ENCODE measurements at places on chromosomes 6 and 20.
A peak's percentile ranks its signal among the peaks of the same experiment; 100 is the strongest.

DNA sequence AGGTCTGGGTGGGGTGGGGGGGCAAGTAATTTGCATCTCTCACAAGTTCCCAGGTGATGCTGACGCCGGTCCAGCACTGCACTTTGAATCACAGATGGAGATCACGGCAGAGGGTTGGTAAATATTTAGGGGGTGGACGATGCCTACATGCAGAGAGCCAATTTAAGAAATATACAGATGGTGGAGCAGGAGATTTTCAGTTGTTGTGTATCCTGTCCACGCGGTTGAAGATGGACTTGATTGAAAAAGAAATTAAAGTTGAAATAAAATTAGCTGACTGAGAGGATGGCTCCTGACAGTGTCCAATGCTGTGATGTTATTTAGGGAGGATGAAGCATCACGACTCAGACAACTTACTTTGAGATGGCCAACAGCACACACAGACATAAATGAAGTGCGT is 74.6 kb downstream of the PHACTR3 start:
- no peak for DNase-seq

DNA sequence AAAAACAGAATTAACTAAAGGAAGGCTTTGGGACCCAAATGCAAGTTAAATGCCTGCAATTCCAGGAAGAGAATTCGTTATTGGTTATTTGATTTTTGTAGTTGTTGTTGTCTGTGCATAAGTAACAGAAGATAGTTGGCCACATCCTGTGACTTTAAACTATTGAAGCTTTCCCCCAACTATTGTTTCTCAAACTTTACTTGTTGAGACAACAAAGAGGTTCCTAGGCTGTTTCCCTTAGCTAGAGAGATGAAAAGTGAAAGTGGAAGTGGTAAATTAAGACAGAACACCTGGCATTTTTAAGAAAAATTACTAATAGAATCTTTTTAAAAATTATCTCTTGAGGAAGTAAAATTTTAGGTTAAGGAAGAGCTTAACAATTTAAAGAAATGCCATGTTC is 525.2 kb downstream of the PKHD1 start:
- DNase-seq: no peak

DNA sequence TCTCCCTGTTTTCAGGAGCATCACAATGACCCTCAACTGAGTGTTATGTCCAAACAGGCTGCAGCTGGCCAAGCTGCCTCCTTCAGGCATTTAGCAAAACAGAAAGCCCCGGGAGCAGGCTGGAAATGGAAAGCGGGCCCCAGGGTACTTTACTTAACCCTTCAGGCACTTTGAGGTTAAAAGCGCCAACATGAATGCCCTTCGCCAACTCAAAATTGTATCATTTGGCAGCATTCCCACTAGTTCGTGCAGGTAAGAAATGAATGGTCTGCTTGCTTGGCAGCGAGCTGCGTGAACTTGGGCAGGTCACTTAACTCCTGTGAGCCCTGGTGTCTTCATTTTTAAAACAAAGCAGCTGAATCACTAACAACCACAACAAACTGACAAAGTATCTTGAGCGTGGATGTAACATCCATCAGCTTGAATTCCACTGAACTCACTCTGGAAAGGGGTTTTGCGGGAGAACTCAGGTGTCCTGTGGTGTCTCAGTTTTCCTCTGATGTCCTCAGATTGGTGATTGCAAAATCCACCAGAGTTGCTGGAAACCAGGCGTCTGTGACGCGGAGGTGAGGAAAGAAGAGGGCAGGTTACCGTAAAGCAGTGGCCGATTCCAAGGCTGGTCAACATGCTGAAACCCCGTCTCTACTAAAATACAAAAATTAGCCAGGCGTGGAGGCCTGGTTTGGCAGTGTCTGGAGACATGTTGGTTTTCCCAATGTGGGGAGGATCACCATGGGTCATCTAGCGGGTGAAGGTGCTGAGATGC is 118.8 kb upstream of the ZNF217 start:
- no peak for DNase-seq

DNA sequence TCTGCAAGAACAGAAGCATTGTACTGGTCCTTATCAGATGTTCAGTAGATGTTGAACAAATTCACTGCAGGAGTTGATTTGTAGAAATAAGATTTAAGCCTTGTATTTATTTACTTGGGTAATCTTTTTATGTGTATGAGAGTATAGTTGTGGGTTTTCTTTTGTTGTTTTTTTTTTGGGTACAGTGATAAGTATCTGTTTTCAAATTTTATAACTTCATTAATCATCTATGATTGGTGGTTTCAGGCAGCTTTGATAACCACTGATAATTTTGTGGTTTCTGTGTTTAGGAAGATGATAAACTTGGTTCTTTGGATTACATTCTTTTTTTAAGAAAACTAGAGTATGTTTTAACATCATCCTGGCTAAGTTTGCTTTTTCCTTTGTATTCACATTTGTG is 2.8 kb downstream of the AFDN start:
- no peak for DNase-seq

GRCh38 chr6:36114798-36115408 is 15.4 kb upstream of the MAPK13 start:
- DNase-seq: no peak

- DNase-seq: no peak
Measured at GRCh38 chr6:157989541-157990289, 8.1 kb downstream of the SYNJ2 start.

DNA sequence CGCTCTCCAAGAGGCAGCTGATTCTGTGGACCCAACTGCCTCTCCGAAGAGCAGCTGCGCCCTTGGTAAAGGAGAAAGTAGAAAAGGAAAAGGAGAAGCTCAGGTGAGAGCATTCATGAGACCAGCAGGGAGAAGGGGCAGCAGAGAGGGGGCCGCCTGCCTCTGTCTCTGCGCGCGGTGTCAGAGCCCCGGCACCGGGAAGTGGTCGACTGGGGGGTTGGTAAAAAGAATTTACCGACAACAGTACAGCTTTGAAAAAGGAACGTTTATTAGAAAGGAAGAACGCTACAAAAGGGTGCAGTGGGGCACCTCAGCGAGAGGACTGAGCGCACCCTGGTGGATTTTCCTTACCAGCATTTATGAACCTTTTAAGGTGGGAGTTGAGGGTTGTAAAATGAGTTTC is 61.9 kb downstream of the GPR6 start:
- peak; percentile 70 for DNase-seq

DNA sequence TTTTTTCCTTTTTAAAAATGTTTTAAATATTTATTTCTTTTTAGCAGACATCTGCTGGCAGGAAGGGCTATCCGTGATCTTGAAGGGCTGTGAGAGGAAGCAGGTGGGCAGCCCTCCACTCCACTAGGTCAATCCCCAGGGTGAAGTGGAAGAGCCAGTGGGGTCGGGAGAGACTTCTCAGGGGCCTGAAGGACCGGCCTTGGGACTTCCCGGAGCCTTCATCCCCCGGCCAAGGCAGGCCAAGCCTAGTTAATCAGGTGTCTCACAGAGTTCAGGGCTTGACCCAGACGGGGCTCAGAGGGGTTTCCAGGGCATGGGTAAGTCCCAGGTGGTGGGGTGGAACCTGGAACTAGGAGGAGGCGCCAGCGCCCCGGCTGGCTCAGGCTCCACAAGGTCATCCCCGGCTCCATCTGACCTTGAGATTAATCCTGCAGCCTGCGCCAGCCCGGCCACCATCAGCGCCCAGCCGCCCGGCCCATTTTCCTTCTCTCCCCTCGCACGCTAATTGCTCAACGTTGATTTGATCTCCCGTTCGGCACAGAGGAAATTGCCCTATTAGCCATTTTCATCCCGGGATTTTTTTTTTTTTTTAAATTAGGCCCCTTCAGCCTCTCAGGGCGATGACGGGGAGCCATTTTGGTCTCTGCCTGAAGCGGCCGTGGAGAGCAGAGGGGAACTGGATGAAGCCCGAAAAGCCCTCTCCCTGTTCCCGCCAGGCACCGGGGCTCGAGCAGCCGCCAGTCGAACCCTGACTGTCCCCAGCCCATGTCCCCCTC is 44.4 kb downstream of the MDFI start:
- DNase-seq: no peak

DNA sequence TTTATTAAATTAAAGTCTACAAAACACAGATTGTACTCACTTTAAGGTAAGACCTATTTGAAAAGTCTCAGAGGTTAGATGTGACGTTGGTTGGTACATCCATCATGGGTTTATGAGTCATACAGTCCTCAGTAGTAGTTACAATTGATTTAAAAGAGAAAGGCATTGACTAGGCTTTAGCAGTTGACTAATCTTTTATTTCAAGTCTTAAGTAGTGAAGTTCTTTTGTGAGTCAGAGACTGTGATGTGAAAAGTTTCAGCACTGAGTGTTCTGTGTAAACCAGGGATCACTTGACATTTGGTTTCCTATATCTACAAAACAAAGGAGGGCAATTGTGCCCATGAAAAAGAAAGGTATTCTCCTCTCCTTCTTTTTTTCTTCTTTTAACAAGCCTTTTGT is 221.3 kb downstream of the GRIK2 start:
- no peak for DNase-seq

GRCh38 chr6:108689272-108690161 is 128.8 kb downstream of the FOXO3 start:
- DNase-seq: no peak

DNA sequence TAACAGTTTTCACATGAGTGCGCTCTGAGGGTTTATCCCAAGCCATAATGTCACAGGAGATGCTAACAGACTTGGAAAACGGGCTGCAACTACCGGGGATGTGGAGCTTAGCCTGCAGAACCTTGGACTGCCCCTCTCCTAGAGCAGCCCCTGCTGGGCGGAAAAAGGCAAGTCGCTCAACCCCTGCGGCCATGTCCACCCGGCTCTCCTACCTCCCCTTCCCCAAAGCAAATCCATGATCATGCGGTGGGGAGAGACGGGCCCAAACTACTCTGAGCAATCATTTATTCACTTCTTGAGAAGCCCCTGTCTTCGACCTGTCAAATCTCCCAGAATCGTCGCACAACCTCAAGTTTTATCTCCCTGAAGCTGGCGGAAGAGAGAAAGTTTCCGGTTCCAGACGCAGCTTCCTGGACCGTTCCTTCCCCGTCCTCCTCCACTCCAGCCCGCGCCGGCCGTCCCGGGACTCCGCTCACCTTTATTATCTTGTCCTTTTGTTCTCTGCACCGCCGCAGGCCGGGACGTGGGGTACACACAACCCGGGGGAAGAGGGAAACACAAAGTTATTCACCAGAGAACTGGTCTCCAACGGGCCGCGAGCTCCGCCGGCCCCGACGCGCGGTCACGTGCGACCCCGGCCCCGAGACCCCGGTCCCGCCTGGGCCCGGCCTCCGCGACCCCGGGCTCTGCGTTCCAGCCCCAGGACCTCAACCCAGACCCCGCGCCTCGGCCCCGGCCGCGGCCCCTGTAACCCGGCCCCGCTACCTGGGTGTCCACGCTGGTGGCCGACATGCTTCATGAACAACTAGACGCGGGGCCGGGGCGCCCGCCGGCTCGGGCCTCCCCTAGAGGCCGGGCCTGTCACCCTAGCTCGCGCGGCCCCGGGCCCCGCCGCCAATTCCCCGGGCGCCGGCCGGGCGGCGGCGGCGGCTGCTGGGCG is 560 bp downstream of the YTHDF1 start:
- DNase-seq: peak; percentile 44

- DNase-seq: no peak
Measured at GRCh38 chr6:35972471-35973367, 51.7 kb downstream of the SLC26A8 start.

GRCh38 chr6:3124667-3125066 is 6.2 kb downstream of the BPHL start:
- DNase-seq: no peak

DNA sequence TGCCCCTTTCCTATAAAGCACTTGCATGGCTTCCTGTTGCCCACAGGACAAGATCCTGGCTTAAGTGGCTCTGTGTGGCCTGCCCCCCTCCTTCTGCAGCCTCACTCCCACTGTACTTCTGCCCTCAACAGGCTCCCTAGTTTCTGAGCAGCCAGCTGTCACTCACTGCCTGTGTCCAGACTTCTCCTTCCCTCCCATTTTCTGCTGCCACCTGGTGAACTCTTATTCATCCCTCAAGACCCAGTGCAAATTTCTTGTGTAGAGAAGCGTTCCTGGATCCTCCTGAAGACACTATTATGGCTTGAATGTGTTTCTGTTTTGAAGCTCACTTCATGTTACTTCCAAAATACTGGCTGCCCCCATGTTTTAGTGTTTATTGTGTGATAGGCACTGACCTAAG is 26.5 kb downstream of the SNPH start:
- DNase-seq: no peak

DNA sequence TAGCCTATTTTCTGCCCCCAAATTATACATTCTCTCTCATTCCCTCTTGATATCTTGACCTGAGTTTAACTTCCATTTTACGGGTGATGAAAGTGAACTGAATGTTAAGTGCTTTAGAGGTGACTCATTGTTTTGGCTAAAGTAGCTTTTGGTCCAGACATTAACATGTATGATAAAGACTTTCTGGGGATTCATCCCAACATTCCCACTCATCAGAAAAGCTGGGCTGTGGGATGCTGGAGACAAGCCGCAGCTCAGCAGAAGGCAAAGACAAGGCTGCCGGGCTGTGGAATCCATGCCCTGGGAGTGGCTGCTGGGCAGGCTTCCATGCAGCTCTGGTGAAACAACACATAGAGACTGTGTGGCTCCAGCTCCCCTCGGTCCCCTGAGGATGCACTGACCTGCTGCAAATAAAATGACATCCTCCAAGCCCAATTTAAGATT is 89.9 kb upstream of the SYNDIG1 start:
- no peak for DNase-seq

- no peak for DNase-seq
Measured at GRCh38 chr6:83960664-83961063, 72.9 kb upstream of the MRAP2 start.

GRCh38 chr6:45678285-45678607 is 300.5 kb upstream of the SUPT3H start:
- no peak for DNase-seq

- DNase-seq: no peak
Measured at GRCh38 chr6:117549611-117550010, 52.7 kb downstream of the GOPC start.

DNA sequence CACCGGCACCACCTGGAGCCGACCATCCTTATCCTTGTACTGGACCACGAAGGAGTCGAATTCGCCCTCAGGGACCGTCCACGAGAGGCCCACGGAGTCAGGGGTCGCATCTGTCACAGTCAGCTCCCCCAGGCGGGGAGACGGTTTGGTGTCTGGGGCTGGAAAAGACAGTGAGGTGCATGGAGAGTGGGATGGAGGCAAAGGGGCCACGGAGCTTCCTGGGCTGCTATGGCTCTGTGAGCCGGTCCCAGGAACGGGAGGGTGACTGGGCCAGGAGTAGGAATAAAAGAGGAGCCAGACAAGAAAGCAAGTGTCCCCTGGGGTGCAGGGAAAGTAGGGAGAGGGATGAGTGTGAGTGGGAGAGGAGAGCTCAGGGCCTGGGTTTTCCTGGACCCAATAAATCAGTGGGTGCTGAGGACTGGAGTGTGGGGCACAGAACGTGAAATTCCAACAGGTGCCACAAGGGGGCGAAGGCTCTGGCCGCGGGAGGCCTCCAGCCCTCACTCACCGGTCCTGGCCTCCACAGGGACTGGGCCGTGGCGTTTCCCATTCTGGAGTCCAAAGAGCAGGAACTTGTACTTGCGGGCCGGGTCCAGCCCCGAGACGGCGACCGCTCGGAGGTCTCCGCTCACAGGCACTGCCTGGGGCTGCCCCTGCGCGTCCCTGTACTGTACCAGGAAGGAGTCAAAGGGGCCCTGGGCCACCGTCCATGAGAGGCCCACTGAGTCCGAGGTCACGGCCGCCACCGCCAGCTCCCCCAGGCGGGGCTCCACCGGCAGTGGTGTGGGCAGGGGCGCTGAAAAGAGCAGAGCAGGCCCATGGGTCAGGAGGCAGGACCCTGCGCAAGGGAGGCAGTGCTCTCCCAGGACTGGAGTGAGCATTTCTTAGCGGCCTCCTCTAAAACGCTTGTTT is 9.9 kb downstream of the CYP21A2 start:
- DNase-seq: peak; percentile 56
